ENCODE measurements at places on chromosomes 5 and 9. TPM values are rescaled to one million over a fixed set of nuclear protein-coding genes. Genes with fewer than 3 reads are reported as not detected.
A peak's percentile ranks its signal among the peaks of the same experiment; 100 is the strongest.

The ADRA1B gene
- total RNA-seq = 1.9 TPM

The PTPRD gene
- 84.0 TPM for total RNA-seq

The NDOR1 gene
- total RNA-seq = 13.7 TPM

The RLN2 gene
- total RNA-seq = 0.52 TPM

The C9 gene
- total RNA-seq = 0.07 TPM

DNA sequence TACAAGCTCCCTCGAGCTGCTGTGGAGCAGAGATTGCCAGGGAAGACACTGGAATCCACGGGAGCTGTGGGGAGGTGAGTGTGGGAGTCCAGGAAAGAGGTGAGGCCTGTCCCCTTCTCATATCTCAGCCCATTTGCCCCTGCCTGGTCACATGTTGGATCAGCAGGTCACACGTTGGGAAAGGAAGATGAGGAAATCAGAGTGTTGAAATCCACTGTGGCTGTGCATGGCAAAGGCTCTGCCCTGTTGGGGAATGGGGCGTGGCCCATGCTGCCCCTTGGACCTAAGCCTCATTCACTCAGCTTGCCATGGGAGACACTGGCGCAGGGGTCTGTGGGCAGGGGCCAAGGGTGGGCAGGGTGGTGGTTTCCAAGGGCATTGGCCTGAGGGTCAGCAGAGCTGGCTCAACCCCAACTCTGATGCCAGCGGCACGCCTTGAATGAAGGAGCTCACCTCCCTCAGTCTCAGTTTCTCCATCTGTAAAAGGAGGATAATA, 85.4 kb upstream of the CPEB4 start:
- DNase-seq = no peak

DNA sequence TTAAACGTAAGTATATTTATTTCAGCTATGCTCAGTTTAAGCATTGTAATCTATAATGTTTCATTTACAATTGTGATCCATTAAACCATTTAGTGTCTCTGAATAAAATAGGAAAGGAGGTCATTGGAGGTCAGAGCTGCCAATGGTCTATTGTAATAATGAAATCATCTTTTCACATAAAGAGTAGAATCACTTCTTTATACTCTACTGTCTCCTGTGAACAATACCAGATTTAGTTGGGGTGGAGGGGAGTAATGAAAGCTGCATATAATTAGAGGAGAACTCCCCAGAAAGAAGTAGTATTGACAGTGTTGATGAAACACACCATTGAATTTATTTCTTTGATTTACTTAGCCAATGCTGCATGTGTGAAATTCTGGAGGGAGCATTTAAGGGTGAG, 35.1 kb upstream of the ZFYVE16 start:
- no peak for DNase-seq

- no peak for DNase-seq
Observed at GRCh38 chr9:33265211-33265865, 489 bp downstream of the CHMP5 start.

GRCh38 chr5:170293273-170293672, 4.3 kb downstream of the LCP2 start:
- no peak for DNase-seq

DNA sequence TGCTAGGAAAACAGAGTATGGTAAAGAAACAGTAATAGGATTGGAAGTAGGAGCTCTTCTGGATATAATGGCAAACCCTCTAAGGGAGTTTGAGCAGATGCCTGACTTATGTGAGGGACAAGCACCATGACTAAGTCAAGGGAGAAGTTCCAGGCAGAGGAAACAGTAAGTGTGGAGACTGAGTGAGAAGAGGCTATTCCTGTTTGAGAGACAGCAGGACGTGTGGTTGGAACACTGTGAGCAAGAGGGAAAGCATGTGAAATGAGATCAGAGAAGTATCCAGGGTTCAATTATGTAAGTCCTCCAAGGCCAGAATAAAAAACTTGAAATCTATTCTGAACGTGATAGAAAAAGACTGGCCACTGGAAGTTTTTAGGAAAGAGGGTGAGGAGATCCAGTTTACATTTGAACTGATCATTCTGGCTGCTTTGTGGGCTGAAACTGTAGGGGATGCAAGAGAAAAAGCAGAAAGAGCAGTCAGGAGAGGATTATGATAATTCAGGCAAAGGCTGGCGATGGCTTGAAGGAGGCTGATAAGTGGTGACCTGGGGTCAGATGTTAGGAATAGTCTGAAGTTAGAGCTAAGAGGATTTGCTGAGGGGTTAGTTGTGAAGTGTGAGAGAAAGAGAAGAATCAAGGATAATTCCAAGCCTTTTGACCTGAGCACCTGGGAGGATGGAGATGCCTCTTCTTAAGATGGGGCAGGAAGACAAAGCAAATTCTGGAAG, 19.2 kb downstream of the DMAC1 start:
- DNase-seq = peak; percentile 76

DNA sequence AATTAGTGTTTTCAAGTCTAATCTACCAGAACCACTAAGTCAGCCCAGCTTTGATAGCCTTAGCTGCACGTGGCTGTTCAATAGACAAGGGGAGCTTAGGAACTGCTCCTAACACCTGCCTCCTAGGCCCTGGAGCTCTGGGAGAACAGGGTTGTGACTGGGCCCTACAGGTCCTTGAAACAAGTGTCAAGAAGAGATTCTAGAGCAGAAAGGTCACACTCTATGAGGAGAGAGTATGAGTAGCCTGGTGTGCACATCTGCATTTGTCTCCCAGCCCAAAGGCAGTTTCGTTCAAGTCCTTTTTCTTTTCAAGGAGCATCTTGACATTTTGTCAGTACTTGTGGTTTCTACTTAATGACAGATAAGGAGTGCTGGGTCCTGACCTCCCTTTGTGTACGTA, 206.1 kb downstream of the PRELID2 start:
- no peak for DNase-seq
